Astrocyte of the spinal cord (primary cell): ENCODE measurements at places on chromosomes 12 and 14.
A peak's percentile ranks its signal among the peaks of the same experiment; 100 is the strongest.

DNA sequence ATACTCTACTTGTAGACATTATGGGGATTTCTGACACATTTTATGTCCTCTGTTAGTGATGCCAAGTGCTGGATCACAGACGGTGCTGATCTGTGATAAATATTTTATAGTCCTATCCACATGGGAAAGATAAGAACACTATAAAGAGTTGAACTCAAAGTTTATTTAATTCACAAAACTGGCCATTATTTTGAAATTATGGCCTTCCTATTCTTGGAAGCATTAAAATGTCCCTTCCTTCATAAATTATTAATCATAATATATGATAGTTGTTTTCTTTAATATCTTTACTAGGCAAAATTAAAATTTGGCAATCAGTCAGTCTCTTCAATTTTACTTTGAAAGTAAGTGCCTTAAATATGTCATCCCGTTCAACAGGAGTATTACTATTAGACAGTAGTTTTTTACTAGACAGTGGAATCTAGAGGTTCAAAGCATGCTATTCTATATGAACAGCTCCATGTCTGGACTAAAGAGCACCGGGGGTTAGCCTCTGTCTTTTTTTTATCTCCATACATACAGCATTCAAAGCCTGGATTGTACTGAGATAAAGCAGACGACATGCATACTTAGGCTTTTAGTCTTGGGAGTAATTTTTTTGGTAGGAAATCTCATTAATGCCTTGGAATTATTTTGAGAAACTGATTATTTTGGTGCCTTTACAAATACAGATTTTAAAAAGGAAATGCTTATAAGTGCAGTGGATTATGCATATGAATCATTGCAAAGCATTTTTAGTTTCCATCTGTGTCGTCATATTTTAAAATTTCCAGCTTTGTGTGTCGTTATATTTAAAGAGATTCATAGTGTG, 306.1 kb upstream of the RGS6 start:
- no peak for DNase-seq

GRCh38 chr14:69972755-69973154, 93.5 kb downstream of the SMOC1 start:
- no peak for DNase-seq

DNA sequence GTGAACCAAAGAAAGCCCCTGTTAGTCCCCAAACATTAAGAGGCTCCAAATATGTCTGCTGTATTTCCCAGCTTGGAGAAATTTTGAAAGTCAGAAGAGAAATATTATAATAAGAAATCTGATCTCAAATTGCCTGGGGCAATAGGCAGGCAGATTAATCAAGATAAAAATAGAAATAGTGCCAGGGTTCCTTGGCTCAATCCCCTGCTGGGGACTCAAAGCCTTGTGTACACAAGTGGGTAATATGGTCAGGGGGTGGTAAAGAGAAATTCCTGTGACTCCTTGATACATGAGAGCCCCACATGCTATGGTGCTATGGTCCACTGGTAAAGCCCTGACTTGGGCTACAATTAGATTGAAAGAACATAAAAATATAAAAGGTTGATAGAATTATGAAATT, 41.3 kb upstream of the ARID2 start:
- no peak for DNase-seq

DNA sequence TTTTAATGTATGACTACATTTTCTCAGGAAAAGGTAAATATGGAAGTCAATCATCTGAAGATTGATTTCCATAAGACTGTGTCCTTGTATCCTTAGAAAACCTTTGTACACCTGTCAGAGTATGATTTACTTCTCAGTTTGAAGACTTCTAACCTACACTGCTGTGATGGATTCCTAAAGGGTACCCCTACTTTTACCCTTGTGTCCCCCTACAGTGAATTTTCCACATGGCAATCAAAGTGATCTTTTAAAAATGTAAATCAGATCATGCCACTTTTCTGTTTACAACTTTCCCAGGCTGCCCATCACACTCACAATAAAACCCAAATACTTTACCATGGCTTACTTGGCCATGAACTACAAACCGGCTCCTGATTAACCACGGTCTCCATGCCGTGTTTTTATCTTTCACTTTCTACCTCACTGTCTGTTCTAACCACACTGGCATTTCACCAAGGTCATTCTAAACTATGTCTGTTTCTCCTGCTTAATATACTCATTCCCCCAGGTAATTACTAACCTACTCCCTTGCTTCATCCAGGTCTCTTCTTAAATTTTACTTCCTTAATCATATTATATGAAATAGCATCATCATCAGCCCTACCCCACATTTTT, 8.1 kb downstream of the DNAI7 start:
- DNase-seq, result peak; percentile 69

GRCh38 chr14:43022094-43022800, 1415.6 kb downstream of the LRFN5 start:
- no peak for DNase-seq

GRCh38 chr14:96727980-96728717, 69.0 kb upstream of the VRK1 start:
- DNase-seq, result no peak

DNA sequence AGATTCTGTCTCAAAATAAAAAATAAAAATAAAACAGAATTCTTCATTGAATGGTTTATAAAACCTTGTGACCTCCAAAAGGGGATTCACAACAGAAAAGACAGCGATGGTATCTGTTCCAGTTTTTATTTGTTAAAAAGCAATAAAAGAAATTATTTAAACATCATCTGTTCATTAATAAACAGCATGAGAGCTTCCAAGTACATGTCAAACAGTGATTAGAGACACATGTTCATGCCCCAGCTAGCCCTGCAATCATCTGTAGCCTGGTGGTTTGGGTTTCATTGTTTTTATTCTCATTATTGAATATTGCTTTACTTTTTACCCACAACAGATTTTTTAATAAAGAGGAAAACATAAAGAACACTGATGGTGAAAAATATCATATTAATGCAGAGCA, 173.3 kb downstream of the ANO2 start:
- no peak for DNase-seq

DNA sequence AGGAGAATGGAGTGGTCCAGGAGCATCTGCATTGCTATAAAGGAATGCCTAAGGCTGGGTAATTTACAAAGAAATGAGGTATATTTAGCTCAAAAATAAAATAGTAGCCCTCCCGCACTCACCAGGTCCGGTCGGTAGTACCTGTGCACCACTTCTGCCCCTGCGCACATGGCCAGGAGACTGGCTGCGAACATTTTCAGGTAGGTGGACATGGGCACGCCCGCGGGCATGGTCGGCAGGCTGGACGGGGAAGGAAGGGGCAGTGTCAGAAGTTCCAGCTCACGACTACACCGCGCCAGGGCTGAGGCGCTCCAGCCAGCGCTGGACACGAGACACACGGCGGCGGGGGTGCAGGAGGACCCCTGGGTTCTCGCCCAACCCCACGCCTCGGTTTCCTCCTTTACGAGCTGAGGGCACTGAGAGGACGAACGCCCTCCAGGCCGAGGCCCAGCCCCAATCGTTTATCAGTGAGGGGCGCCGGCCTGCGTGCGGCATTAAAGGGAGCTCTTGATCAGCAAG, 9.1 kb upstream of the TDG start:
- no peak for DNase-seq

- DNase-seq, result no peak
These were observed 1202.8 kb upstream of the TMEM132C start for GRCh38 chr12:127064207-127064606.
